Activated CD8-positive, alpha-beta memory T cell treated with anti-CD3 and anti-CD28 coated beads for 36 hours (primary cell): ENCODE measurements at places on chromosomes 13 and 19. TPM values are rescaled to one million over a fixed set of nuclear protein-coding genes. Genes with fewer than 3 reads are reported as not detected.

Gene IQCN
- total RNA-seq: 0.59 TPM

Gene CERS1
- not detected for total RNA-seq

Gene CYP4F2
- total RNA-seq: not detected

Gene ONECUT3
- not detected for total RNA-seq

Gene PPM1N
- total RNA-seq: 2.0 TPM

Gene B3GNT8
- total RNA-seq: 0.61 TPM

Gene CABP5
- not detected for total RNA-seq

Gene LINGO3
- total RNA-seq: 0.17 TPM

Gene OR2Z1
- not detected for total RNA-seq

Gene DNM2
- total RNA-seq: 144 TPM

Gene ATP12A
- total RNA-seq: 4.5 TPM

Gene MIA
- total RNA-seq: not detected

Gene SYNE4
- 1.2 TPM for total RNA-seq

Gene ZNF470
- 2.9 TPM for total RNA-seq

Gene ZNF439
- 6.0 TPM for total RNA-seq

Gene F2RL3
- not detected for total RNA-seq

Gene ZNF790
- total RNA-seq: 7.3 TPM

Gene KIR2DL4
- total RNA-seq: 0.21 TPM
